AG08396 (cell line): ENCODE measurements at places on chromosomes 1 and 21.
A peak's percentile ranks its signal among the peaks of the same experiment; 100 is the strongest.

DNA sequence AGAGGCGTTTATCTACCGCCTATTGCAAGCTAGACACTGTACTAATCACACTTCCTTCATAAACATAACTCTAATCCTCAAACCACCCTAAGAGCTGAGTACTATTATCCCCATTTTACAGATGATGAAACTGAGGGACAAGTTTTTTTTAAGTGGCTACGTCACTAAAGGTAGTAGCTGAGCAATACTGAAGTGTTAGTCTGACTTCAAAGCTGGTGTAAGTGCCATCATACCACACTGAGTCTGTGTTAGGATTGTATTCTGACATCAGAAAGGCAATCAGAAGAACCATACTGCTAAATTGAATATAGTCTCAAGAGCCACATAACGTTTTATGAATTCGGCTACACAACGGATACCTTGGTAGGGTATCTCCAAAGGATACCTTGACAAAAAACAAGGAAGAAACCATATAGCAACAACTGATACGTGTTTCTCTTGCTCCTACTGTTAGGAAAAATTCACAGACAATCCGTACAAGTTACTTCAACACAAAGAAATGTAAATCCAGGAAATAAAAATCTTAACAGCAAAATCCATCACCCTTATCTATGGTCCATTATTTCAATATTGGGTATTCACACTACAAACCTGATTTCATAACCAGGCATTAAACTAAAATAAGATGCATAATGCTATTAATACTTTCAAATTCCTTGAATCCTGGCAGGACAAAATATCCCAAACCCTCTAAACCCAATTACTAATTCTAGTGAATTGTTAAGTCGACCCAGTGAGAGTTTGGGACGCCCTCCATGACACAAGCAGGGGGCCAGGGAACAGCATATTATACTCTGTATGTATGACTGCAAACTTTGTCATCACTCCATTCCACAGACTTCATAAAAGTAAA, 1.6 kb downstream of the TP53BP2 start:
- no peak for DNase-seq

- peak; percentile 57 for DNase-seq
These were observed 184.6 kb downstream of the LMO4 start for GRCh38 chr1:87513255-87513654.

GRCh38 chr1:9482816-9483572, 56.3 kb upstream of the SLC25A33 start:
- DNase-seq, result no peak

DNA sequence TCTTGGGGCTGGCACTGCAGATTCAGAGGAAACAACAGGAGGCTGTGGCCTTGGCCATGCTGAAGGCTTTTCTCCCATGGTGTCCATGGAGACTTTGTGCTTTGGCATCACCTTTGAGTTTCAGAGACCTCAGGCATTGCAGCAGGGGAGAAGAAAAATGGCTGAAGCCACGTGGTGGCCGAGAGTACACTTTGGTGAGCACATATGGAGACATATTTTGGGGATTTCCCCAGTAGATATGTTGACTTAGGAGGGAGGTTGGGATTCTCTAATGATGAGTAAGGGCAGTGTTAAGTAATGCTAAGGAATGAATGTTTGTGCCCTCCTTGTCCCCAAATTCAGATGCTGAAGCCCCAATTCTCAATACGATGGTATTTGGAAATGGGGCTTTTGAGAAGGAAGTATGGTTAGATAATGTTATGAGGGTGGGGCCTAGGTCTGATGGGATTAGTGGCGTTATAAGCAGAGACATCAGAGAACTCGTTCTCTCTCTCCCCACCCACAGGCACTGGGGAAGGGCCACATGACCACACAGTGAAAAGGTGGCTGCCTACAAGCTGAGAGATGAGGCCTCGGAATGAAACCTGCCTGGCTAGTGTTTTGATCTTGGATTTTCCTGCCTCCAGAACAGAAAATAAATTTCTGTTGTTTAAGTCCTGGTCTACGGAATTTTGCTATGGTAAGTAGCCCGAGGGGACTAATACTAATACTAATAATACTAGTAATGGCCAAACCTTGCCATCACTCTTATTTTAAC, 98.6 kb downstream of the TBX19 start:
- no peak for DNase-seq

DNA sequence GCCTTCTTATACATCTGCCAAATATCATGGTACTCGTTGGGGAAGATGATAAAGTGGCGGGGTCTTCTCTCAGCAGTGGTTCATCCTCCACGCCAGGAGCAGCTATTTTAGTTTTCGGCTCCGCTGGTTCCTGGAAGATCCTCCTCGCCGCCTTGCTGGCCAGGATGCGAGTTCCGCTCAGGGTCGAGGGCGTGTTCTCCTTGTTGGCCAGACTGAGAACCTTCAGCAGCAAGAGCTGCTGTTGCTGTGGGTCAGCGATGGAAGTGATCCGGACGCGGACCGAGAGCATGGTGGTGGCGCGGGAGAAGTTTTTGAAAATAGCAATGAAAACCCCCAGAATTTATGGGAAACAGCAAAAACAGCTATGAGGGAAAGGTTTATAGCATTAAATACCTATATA, 11.4 kb upstream of the CFAP126 start:
- DNase-seq, result peak; percentile 52

- no peak for DNase-seq
These were observed 140.6 kb downstream of the RUNX1 start for GRCh38 chr21:34908419-34909055.

- DNase-seq, result no peak
These were observed 6.1 kb upstream of the PTGER3 start for GRCh38 chr1:71053758-71054157.

GRCh38 chr1:32907435-32907834, 6.2 kb upstream of the TMEM54 start:
- no peak for DNase-seq

DNA sequence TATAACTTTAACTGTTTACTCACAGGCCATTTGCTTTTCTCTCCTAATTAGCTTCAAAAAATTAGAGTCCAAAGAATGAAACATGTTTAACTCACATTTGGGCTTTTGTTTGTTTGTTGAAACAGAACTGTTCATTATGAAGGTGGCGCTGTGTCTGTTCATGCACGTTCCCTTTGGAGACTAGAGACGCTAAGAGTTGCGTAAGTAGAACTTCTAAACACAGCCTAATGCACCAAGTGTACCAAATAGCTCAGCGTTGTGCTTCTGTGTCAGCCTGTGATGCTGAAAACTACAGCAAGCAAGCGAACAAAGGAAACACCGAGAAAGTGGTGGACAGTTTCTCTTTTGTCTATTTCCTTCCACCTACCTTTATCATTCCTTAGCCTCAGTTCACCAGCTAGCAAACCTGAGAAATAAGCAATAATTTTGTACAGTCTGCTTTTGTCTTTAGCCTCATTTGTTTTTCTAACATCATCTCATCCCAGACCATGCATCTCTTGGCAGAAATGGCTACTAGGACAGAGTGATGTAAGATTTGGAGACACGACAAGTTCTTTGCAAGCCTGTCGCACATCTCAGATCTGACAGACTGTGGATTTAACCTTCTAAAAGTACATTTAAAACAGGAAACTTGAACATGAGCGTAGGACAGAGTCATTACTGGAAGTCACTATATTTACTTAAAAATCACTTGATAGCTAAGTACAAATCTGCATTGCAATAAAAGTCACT, 375.1 kb downstream of the RYR2 start:
- DNase-seq, result no peak

DNA sequence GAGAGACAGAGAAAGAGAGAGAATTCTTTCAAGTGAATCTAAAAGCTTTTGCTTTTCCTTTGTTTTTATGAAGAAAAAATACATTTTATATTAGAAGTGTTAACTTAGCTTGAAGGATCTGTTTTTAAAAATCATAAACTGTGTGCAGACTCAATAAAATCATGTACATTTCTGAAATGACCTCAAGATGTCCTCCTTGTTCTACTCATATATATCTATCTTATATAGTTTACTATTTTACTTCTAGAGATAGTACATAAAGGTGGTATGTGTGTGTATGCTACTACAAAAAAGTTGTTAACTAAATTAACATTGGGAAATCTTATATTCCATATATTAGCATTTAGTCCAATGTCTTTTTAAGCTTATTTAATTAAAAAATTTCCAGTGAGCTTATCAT, 117.6 kb downstream of the PTPRC start:
- DNase-seq, result no peak

- no peak for DNase-seq
These were observed 437.6 kb downstream of the TTLL7 start for GRCh38 chr1:83561346-83561745.

DNA sequence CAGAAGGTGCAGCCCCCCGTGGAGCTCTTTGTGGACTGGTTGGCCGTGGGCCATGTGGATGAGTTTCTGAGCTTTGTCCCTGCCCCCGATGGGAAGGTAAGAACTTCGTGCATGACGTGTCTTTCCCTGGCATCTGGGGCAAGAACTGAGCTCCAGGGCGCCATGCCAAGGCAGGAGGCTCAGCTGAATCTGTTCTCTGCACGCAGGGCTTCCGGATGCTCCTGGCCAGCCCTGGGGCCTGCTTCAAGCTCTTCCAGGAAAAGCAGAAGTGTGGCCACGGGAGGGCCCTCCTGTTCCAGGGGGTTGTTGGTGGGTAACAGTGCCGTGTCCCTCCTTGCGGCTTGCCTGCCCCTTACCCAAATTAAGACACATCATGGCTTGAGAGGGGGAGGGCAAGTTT, 27.7 kb downstream of the PADI3 start:
- DNase-seq, result no peak

DNA sequence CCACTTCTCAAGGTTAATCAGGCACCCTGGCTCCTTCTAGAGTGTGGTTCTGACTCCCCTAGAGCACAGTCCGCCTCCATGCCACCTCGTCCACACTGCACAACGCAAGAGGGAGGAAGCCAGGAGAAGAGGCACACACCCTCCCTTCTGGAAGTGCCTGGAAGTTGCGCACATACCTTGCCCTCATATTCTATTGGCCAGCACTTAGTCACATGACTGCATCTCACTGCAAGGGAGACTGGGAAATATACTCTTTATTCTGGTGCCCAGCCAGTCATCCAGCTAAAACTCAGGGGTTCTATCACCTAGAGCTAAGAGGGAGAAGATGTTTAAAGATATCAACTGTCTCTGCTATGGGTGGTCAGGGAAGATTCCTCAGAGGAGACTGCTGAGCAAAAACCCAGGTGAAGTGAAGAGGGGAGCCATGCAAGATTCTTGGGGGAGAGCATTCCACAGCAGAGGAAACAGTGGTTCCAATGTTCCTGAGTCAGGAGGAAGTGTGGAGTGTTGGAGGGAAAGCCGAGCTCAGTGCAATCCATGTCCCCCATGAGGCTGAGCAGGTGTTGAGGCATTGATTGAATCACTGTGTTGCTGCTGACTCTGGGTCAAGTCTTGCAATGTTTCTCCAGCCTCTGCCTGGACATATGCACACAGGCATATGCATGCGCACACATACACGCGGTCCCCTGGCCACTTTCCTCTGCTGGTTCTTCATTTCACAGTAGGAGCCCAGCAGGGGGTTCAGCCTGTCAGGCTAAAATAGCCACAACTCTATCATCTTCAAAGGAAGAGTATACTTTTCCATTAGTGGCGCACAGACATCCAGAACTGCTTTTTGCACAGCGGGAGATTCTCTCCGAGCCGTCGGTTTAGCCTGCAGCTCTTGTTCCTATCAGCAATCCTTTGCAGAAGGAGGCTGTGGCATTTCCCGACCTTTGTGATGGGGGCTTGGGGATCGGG, 22.3 kb upstream of the KLHDC7A start:
- DNase-seq, result no peak

GRCh38 chr1:54047384-54048305, 5.4 kb downstream of the TMEM59 start:
- DNase-seq, result no peak

DNA sequence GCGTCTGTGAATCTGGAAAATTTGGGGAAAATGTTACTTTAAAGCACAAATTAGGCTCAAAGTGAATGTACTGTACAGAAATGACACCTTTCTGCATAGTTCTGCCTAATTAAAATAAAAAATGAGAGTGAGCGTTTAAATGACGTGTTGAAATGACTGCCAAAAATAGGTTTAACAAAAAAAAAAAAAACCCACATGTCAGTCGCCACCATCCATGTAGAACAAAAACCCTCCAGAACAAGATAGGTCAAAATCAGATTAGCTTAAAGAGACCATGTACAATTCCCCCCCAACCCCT, 745 bp downstream of the PARP1 start:
- DNase-seq, result no peak

DNA sequence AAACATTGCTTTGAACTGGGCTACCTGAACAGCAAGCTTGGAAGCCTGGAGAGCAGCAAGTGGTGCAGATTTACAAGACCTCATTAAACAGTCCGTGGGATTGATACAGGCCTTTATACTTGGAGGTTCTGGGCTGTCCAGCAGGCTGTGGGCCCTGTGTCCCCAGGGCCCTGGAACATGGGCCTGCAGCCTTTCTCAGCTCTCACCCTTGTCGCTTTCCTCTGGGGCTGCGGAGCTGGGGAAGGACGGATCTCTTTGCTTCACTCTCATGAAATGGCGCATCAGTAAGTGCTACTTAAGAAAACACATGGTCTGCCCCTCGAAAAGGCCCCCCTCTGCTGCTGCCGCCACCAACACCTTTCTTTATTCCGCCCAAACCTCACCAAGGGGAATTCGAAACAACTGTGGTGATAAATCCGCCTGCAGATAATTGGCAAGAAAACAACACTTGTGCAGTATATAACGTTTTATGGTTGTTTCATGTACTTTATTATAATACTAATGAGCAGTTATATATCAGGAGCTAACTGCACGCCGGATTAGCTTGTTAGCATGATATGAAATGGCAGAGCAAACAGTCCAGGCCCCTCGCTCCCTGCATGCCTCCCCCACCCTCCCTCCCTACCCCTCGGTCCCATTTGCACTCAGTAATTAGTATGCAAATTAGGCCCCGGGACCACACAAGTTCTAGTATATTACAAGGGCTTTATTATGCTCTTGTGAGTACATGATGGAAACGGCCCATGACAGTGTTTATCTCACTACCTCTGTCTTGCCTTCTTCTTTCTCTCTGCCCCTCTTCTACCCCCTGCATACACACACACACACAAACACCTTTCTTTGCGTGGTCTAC, 131.5 kb downstream of the RNF220 start:
- DNase-seq, result no peak

DNA sequence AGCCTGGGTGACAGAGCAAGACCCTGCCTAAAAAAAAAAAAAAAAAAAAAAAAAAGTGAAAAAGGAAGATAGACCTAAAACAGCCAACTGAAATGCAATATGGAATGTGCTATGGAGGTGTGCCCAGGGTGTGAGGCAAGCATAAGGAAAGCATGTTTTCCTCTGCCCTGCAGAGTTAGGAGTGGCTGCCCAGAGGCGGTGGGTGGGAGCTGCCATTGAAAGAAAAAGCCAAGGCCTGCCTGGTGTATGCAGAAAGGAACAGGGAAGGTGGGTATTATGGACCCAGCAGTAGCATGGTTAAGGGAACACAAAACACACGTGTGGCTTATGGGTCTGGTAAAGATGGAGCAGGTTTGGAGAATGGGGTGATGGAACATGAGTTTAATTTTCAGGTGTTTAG, 8.9 kb downstream of the CD244 start:
- DNase-seq, result no peak
